ENCODE measurements at places on chromosomes 7 and 10.

DNA sequence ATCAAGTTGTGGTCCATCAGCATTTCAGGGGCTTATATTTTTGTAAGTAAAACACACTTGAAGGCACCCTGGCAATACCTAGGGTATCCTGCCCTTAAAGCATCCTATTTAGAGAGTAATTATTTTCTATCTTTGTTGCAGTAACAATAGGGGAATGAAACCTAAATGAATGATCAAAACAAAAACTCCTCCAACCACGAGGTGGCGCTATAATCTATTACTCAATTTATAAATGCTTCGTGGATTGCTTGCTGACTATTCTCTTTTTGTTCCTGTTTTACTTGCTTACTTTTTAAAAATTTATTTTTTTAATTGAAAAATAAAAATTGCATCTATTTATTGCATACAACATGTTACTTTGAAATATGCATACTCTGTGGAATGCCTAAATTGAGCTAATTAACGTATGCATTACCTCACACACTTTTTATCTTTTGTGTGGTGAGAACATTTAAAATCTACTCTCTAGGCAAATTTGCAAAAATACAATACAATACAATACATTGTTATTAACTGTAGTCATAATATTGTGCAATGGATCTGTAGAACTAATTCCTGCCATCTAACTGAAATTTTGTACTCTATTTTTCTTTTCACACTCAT, 147.7 kb upstream of the BMPER start:
- DNase-seq = no peak

GRCh38 chr7:16295558-16295957, 125.8 kb downstream of the CRPPA start:
- DNase-seq = no peak

DNA sequence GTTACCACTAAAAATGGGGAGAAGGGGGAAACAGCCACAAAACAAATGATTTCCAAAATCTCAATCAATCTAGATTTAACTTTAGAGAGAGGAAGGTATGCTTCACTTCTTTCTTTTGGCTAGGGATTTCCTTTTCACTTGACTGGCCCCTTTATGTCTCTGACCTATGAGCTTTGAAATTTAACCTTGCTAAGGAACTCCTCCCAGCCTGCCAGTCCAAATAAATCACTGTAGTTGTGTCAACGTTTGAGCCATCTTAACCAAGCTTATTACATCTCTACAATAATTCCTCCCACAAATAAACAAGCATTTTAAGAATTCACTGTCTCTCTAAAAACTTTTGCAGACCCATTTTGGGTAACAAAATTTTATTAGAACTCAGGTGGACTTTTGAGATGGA, 315.5 kb upstream of the CELF2 start:
- DNase-seq = no peak

DNA sequence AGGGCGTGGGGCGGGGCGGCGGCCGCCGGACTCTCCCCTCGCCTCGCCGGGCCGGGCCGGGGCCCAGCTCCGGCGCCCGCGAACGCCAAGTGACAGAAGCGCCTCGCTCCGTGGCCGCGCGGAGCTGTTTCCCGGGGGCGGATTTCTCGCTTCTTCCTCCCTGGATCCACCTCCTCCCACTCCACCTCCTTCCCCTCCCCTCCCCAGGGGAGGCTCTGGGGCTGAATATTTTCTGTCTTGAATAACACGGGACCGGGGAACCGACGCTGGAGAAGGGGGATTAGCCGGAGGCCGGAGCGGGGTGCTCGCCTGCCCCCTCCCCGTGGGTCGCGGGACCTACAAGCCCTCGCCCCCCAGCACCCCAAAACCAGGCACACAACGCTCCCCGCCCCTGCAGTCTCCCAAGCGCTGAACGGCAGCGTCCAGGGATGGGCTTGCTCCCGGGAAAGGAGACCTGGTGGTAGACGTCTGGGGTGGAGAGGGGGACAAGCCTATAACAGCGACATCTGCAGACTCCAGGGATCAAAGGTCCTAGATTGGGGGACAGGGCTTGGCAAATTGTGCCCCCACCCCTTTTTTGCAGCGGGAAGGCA, at the start of gene ARHGAP21:
Gene ARHGAP21, minus strand, starts transcription at position 100 of the 593 bp plus-strand sequence. CDS start 1,988 bp downstream, outside the sequence.
- DNase-seq = peak; percentile 21

- no peak for DNase-seq
Observed at GRCh38 chr7:143321734-143322133, 5.8 kb downstream of the CLCN1 start.

DNA sequence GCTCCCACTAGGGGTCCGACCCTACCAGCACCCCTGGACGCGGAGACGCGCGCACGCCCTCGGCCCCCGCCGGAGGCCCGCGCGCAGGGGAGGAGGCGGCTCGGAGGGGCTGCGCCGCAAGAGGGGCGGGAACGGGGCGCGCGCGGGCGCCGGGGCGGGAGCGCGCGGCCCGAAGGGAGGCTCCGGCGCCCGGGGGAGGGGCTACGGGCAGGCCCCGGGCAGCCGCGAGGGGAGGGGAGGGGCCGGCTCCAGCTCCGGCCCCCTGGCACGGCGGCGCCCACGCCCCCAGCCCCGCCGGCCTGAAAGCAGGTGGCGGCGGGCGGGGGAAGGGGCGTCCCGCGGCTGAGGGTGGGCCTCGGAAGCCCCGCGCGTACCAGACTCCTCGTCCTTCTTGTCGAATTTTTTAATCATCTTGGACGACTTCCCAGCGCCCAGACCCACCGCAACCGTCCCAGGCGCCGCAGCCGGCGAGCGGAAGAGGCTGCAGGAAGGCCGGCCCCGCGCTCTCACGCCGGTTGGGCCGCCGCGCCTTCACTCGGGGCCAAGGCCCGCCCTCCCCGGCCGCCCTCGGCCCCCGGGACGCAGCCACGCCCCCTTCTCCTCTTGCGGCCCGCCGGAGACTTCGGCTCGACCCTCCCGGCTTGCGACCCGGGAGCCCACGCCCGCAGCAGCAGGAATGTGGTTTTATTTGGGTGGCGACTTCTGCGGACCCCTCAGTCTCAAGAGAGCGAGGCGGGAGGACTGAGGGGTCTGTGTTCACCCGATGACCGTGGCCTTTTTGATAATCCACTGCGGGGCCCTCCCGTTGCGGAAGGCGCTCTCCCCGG, at the start of gene COPG2:
Gene COPG2, minus strand, starts transcription at position 491 of the 827 bp plus-strand sequence. Its CDS starts 80 bp downstream, at position 411.
- DNase-seq = peak; percentile 58

- no peak for DNase-seq
Observed at GRCh38 chr7:148480479-148481146, 110.0 kb upstream of the C7orf33 start.

- no peak for DNase-seq
Observed at GRCh38 chr7:120110169-120110568, 162.8 kb upstream of the KCND2 start.

GRCh38 chr7:150384406-150385301, 5.5 kb downstream of the ZNF775 start:
- no peak for DNase-seq

- DNase-seq = no peak
Observed at GRCh38 chr7:96605045-96605716, 104.5 kb downstream of the SEM1 start.

- DNase-seq = no peak
Observed at GRCh38 chr7:20298486-20298901, 32.2 kb upstream of the ITGB8 start.

- no peak for DNase-seq
Observed at GRCh38 chr7:132388688-132389087, 187.6 kb downstream of the PLXNA4 start.

GRCh38 chr7:140769852-140770251, 73.3 kb downstream of the NDUFB2 start:
- DNase-seq = no peak

GRCh38 chr7:105675934-105676371, 94.7 kb upstream of the EFCAB10 start:
- peak; percentile 64 for DNase-seq

DNA sequence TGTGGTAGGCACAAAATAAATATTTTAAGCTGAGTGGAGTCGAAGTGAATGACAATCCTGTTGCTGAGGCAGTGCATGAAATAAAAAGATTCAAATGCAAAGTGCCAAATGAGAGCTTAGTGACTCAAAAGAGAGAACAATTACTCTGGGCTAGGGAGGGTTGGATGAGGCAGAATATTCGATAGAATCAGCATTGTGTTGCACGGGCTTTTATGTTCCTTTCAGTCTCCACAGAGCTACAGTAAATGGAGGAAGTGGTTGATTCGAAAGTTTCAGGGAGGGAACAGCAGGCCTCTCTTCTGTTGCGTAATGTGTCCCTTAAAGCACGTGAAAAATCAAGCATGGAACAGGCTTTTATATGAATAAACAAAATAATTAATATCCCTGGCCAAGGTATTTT, 599.3 kb upstream of the CELF2 start:
- no peak for DNase-seq

DNA sequence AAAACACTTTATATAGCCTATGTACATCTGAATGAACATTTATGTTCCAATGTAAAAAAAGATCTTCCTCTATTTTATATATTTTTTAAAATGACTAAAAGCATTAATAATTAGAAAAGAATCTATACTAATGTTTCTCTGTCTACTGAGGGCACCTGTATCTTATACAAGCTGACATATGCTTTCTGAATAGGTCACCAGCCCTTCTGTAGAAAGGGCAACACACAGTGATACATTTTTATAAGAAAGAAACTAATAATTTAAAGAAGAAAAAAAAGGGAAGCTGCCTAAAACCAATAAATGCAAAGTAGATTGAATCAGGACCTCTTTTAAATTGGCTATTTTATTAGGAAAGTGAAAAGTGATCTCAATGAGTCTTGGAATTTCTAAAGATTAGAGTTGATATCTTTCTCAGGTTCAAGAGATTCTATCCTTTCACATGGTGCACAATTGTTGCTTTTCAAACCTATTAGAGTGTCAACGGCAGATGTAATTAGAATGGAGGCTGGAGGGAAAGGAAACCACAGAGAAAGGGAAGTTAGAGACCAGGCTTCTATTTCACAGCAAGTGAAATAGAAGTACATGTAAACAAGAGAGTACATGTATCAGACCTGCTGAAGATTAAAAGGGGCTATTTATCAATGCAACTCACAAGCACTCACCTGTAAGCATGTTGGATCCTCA, 6.3 kb downstream of the MTPN start:
- DNase-seq = no peak

DNA sequence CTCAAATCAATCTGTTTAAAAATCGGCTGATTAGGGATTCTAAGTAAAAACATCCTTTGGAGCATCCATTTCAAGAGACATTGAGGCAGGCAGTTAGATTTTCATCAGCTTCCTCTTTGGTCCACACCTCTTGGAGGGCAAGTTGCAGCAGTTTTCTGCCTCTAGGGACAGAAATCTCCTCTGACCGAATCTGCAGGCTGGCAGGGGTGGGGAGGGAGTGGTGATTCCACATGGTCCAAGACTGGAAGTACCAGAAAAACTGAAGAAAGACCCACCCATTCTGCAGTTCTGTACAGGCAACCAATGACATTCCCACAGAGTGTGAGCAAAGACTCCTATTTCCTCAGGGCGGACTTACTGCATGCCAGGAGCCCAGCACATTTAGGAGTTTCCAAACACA, 29.0 kb downstream of the FGFBP3 start:
- DNase-seq = no peak

GRCh38 chr10:61760943-61761824, 98.5 kb downstream of the CABCOCO1 start:
- no peak for DNase-seq

DNA sequence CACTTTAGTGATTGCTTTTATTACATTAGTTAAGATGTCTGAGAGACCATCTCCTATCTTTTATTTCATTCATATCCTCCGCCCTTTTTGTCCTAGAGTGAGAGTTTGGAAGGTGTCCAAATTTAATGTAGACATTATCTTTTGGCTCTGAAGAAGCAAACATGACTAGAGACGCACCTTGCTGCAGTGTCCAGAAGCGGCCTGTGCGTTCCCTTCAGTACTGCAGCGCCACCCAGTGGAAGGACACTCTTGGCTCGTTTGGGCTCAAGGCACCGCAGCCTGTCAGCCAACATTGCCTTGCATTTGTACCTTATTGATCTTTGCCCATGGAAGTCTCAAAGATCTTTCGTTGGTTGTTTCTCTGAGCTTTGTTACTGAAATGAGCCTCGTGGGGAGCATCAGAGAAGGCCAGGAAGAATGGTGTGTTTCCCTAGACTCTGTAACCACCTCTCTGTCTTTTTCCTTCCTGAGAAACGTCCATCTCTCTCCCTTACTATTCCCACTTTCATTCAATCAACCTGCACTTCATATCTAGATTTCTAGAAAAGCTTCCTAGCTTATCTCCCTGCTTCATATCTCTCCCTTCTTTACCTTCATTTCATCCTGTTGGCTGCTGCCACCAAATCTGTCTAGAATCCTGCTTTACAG, 10.4 kb upstream of the CLCN1 start:
- DNase-seq = peak; percentile 76

- DNase-seq = no peak
Observed at GRCh38 chr7:9939176-9939575, 1034.5 kb upstream of the PHF14 start.

DNA sequence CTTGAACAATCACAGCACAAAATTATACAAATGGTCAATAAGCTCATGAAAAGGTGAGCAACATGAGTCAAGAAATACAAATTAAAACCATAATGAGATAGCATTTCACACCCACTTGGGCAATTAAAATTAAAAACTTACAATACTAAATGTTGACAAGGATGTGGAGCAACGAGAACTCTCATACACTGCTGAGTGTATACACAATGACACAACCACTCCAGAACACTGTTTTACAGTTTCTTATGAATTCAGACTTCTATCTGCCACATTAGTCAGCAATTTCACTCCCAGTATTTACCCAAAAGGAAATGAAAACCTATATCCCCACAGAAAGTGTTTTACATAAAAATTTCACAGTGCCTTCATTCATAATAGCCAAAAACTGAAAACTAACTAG, 31.1 kb downstream of the GDI2 start:
- no peak for DNase-seq

GRCh38 chr10:124020981-124021815, 72.2 kb downstream of the CHST15 start:
- DNase-seq = no peak

DNA sequence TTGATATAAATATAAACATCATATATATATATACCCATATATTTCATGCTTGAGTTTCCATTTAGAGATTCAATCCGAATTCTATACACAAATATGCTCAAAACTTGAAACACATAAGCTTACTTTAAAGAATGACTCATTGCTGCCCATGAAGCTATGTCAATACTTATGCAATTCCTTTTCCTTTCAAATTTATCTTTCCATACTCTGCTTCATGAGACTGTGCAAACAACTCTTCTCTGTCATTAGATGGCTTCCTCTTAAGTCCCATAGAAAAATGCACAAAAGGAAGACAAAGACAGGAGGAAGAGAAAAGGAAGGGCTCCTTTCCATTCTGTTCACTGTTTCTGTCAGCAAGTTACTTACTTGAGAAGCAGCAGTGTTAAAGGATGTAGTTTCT, 895.7 kb upstream of the SORCS1 start:
- no peak for DNase-seq

GRCh38 chr10:79347226-79347893, at the start of gene PPIF:
PPIF (plus strand) TSS chr10:79347469; CDS start chr10:79347549, 80 bp downstream.
- peak; percentile 88 for DNase-seq

- peak; percentile 93 for DNase-seq
Observed at GRCh38 chr10:75235375-75236177, at the start of gene COMTD1. COMTD1 (minus strand) TSS chr10:75235957; CDS start chr10:75235928, 29 bp downstream.

DNA sequence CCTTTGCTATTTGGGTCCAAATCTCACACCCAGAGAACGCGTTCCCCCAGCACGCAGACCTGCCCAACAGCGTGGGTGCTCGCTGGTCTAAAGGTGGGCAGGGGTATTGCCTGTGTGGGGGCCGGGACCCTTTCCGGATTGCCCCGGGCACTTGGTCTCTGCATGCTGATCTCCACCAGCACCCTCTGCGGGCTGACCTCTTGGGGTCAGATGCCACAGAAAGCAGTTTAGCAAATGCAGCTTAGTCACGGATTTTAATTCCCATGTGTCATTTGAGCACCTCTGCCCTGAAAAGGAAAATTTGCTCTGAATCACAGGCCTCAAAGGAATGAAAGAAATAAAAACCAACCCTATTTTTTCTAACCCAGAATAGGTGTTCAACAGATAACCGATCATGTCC, 46.7 kb downstream of the PKD1L1 start:
- DNase-seq = no peak

All from activated CD4-positive, alpha-beta T cell treated with anti-CD3 and anti-CD28 coated beads, Interleukin-2, amount 50 U/mL, for 1 hour (primary cell).